ENCODE measurements at places on chromosomes 11 and 22.
A peak's percentile ranks its signal among the peaks of the same experiment; 100 is the strongest.

DNA sequence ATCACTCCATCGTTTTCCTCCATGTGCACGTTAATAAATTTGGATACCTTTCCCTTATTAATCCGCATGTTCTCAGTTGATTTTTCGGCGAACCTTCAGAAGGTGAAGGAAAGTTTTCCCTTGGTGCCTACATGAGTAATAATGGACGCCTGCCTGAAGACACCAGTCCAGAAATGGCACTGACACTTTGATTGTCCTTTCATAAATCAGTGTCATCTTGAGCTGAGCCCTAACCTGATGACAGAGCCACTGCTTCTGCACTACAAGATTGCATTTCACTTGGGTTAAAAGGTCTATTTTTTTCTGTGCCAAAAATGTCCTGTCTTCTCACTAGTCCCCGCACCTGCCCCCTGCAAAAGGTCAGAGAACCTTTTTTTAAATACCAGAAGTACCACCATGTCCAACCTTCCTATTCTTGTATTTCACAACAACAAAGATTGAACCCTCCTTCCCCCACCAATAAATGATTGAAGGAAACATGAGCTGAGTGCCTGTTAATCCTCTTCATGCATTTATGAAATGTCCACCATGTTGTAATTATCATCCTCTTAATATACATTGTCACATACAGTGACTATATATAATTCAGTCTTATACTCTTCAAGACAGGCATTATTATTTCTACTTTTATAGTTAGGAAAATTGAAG is 219.9 kb upstream of the UBASH3B start:
- DNase-seq, result no peak

- no peak for DNase-seq
Measured at GRCh38 chr11:85464283-85464682, 162.9 kb downstream of the DLG2 start.

GRCh38 chr11:75858613-75859012 is 43.6 kb downstream of the UVRAG start:
- no peak for DNase-seq

- no peak for DNase-seq
Measured at GRCh38 chr11:27611390-27611789, 88.9 kb downstream of the BDNF start.

- no peak for DNase-seq
Measured at GRCh38 chr11:17760102-17761029, 25.8 kb downstream of the KCNC1 start.

DNA sequence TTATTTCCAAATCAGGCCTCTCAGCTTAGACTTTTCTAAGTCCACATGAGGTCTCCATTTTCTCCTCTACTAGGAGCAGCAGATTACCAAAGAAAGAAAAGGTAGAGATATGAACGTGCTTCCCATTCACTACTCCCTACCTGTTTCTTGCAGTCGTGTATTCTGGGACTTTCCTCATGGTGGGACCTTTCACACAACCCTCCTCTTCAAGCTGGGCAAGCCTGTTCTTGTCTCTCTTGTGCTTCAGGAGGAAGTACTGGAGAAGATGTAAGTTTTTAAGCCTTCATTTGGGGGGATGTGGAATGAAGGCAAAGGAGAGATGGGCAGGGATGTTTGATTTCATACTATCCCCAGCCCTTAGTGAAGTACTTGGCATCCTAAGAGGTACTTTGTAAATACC is 128.8 kb upstream of the SESN3 start:
- no peak for DNase-seq

GRCh38 chr11:121467965-121468364 is 15.2 kb upstream of the SORL1-AS1 start:
- DNase-seq, result peak; percentile 52

- DNase-seq, result no peak
Measured at GRCh38 chr11:127651175-127651887, 650.8 kb upstream of the KIRREL3 start.

DNA sequence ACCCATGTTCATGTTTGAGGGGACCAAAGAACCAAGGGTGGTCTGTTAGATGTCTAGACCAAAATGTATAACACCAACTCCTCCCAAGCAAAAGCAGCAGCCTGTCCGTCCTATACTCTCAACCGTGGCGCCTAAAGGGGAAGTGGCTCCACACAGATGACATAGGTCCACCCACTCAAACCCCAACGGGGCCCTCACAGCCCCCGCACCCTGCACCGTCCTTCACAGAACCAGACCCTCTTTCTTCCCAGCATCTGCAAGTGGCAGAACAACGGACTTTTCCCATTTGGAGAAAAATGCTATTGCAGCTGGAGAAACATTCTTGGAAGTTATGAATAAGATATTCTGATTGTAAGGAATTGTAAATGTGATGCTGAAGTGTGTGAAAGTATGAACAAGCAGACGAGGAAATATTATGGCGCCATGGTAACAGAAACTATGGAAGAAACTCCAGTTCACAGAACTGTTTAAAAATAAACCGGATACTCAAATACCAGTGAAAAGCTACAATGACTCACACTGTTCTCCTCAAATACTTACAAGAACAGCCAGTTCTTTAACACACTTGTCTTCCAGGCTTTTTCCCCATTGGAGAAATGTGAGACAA is 76.5 kb upstream of the ARFGAP3 start:
- peak; percentile 93 for DNase-seq

DNA sequence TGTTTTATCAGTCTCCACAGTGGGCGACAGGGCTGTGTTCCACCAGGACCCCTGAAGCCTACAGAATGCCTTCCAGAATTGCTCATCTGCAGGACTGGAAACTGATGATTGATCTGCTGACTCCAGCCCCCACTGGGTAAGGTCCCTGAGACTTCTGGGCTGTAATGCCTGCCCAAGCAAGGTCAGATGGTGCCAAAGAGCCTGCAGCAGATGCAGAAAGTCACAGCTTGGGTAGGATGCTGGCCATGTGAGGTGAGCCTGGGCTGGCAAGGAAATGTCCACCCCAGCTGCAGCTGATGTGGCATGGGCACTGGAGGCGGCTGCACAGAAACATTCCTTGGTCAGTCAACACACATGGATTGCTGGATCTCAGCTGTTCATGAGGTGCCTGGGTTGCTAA is 30.9 kb downstream of the LRRC32 start:
- no peak for DNase-seq

DNA sequence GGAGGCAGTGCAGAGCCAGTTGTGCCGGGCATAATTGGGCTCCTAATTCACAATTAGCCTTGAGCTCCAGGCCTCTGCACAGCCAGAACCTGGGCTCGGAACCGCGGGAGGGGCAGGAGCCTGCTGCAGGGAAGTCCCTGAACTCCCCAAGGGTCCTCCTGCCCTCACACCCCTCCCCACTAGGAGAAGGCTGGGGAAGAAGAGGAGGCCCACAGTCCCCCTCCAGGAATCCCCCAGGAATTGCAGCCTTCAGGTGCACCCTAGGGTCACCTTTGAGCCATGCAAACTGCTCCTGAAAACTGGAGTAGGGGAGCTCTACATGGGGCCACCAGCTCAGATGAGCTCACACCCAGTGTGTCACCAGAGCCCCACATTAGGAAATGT is 93.8 kb upstream of the LMO1 start:
- no peak for DNase-seq

- no peak for DNase-seq
Measured at GRCh38 chr11:20031155-20032001, 128.9 kb downstream of the DBX1 start.

DNA sequence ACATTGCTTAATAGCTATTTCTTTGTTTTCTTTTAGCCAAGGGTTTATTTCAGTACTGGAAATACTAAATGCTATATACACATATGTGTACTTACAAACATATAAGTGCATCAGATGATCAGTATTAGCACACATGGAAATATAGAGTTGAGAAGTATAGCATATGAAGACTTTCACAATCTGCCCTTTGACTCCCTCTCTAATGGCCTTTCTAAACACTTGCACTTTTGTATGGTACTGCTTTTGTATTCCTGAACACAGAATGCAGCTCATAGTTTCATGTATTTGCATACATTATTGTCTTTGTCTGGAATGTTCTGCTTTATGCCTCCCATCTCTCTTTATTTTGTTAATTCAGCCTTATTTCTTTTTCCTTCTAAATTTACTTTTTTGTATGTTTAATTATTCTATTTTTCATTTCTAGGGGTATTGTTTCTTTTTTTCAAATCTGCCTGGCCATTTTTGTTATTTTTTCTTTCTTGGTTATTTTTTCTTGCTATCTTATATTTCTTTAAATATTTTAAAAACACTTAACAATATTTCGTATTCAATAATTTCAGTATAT is 28.8 kb downstream of the ACER3 start:
- DNase-seq, result no peak

DNA sequence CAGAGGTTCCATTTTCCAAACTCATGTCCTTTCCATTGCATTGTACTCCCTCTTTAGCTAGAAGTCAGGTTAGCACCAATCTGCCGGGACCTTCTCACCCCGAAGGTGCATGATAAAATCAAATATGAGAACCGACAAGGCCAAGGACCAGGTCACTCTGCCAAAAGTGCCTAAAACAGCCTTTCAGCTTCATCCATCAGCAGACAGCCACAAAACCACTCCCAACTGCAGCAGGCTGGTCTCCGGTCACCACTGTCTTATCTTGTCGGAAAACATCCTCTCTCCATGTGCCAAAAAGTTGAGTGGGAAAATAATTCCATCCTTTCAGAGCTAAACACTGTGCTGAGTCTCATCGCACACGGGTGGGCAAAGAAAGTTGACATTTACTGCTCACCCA is 1.4 kb downstream of the PI4KA start:
- no peak for DNase-seq

- no peak for DNase-seq
Measured at GRCh38 chr22:50738649-50739227, 734 bp downstream of the ACR start.

- no peak for DNase-seq
Measured at GRCh38 chr22:23639661-23640060, 7.5 kb upstream of the DRICH1 start.

DNA sequence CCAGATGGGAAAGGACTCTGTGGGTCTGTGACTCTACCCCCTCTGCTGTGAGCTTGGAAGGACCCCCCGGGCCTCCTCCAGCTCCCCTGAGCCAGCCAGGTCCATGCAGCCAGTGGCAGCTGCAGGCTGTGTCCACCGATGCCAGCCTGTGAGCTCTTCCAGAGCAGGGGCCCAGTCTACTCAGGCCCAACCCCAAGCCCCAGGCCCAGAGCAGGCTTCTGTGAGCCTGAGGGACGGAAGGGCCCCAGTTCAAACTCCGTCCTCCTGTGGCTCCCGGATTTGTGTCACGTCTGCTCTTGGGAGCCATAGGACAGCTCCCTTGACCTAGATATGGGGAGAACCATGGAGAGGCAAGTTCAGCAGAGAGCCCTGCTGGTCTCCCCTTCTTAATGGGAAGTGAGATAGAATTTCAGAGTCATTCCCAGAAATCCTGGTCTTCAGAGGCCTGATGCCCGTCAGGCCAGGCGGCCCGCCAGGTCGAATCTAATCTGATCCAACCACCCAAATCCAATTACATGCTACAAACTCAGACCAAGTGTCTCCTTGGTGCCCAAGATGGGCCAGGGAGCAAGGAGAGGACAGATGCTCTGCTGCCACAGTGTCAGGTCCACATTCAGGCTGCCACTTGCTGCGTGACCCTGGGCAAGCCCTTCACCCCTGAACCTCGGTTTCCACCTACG is 75.1 kb downstream of the SCUBE1 start:
- peak; percentile 75 for DNase-seq

- peak; percentile 47 for DNase-seq
Measured at GRCh38 chr22:37909766-37910165, 3.7 kb downstream of the MICALL1 start.

GRCh38 chr11:18731441-18731840 is 5.5 kb upstream of the IGSF22 start:
- no peak for DNase-seq

DNA sequence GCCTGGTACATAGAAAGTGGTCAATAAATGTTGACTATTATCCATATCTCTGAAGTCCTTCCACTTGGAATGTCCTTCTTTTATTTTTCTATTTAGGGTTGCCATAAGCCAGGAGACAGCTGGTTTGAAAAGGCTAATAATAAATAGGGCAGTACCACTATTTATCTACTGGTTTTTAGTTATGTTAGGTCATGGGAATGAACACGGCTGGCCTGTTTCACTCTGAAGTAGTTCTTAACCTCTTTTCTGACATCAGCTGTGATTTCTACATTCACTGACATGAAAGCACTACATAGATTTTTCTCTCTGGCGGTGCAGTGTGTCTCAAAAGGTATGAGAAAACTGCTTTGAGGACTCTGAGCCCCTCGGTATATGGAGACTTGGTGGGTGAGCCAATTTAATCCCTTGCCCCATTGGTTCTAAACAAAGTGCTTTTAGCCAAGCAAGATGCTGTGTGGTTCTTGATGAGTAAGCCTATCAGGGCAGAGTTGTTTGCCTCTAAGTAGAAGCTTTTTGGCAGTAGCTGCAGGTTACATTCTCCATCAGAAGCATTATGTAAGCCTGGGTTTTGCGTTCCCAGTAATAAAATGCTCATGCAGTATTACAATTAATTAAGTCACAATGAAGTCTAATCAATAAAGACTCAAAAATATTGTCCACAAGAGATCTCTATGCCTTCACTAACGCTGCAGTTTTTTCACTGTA is 48.7 kb upstream of the APOA1 start:
- DNase-seq, result no peak

- peak; percentile 52 for DNase-seq
Measured at GRCh38 chr11:101129203-101129943, at the start of gene PGR. PGR (minus strand) TSS chr11:101129813; CDS start chr11:101129070, 743 bp downstream.

DNA sequence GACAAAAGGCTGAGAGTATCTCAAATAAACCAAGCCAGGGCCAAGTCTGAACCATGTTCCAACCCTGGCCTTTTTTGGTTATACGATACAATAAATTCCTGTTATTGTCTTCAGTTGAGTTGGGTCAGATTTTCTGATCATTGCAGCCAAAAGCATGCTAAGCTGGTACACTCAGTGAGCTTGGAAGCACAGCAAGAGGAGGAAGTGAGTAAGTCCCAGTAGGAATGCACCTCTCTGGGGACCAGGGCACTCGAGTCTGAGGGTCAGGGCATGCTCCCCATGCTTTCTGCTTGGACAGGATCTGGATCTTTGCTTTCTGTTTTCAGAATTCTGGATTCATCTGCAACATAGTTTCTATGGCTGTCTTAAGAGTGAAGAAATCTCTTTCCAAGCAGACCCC is 73.1 kb downstream of the TMPRSS5 start:
- DNase-seq, result no peak

DNA sequence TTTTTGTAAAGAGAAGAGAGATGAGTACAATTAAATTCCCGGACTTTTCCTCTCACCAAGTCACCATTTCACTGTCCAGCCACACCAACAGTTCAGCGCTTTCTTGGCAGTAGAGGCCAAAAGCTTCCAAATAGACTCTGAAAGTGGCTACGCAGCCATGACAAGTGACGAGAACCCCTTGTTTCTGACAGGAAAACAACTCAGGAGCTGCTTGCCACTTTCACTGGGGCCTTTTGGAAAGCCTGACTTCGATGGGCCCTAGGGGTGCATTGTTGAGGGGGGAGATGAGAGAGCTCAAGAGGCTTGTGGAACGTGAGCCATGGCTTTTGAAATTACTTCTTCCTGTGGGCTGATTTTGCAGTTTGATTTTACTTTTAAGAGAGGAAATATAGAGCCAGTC is 422.1 kb upstream of the FAT3 start:
- no peak for DNase-seq

DNA sequence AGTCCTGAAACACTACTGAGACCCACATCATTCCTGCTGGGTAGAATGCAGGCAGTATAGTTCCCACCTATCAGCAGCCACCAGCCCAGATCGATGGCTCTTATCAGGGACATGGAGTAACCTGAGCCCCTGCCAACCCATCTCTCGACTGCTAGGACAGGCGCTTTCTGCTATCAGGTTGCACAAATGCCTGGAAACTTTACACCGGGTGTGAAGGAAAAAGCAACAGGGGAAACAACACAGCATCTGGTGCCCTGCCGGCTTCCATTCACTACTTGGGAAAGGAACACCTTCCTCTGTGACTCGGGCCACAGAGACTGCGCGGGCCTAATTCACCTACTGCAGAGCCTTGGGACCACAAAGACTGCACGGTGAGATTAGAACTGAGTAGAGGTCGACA is 18.5 kb downstream of the RBFOX2 start:
- peak; percentile 45 for DNase-seq
